Epithelial cell of proximal tubule (primary cell): ENCODE measurements at places on chromosomes 3 and 15. TPM values are rescaled to one million over a fixed set of nuclear protein-coding genes. Genes with fewer than 3 reads are reported as not detected.
A peak's percentile ranks its signal among the peaks of the same experiment; 100 is the strongest.

DNA sequence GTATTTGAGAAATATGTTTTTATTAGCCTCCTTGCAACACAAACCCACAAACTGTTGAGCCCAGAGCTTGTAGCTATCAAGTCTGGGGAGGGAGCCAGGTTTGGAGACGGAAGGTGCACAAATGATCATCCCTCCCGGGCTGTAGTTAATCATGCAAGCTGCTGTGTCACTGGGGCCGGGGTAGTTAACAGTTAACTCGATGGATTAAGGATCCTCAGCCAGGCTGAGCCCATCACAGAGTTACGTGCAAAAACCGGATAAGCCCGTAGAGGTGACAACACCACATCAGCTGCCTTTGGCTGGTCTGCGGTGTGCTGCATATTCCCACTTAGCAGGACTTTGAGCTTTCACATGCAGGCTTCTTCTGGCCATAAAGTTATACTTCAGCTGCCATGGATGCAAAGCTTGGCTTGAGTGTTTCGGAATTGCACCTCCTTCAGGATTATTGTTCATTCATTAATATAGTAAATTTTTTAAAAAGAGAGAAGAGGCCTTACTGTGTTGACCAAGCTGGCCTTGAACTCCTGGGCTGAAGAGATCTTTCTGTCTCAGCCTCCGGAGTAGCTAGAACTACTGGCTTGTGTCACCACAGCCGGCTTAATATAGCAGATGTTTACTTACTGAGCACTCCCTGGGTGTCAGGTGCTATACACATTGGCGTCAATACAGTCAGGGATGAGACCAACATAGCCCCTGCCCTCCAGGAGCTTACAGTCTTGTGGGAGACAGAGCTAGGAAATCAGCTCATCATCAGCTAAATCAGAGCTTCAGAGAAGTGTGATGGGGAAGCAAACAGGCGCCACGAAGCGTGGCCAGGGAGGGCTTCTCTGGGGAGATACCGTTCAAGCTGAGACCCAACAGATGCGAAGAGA is 226.8 kb upstream of the BHLHE40 start:
- DNase-seq: peak; percentile 96

DNA sequence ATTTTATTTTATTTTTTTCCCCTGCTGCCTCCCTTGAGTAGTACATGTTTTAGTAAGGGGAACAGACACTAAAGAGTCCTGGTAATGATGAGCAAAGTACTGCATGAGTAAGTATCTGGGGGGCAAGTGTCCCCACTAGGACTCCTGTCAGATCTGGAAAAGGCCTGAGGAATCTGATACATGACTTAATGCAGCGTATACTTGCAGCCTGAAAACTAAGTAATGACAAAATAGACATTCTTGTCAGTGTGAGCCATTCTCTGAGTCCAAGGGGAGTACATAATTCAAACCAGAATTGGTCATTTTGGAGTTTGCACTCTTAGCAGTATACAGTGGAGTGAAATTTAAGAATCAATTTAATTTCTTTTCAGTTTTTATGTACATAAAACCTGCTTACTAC is 27.5 kb downstream of the NXPE3 start:
- no peak for DNase-seq

DNA sequence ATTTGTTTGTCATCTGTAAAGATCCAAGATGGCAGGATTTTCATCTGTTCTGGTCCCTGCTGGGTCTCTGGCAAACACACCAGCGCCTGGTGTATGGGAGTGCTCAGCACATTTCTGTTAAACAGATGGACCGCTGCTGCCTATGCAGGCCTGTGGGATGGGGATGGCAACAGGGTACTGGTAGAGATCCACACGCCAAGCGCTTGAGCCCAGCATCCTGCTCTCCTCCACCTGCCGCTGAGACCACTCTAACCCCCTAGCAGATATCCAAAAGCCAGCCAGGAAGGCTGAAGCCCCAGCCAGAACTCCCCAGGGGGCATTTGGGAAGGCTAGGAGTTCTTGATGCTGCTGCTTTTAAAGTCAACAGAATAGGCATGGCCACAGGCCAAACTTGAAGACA is 31.7 kb downstream of the ZNF445 start:
- no peak for DNase-seq

GRCh38 chr15:59306520-59307164 is 66.0 kb downstream of the MYO1E start:
- DNase-seq: no peak

CPLX3 gene
- total RNA-seq: not detected in 2 replicates
